ENCODE measurements at places on chromosomes 3 and 15. TPM values are rescaled to one million over a fixed set of nuclear protein-coding genes. Genes with fewer than 3 reads are reported as not detected.

Gene SUSD5
- total RNA-seq = 38.5 TPM

Gene GOLGA6D
- 0.15 TPM for total RNA-seq

DNA sequence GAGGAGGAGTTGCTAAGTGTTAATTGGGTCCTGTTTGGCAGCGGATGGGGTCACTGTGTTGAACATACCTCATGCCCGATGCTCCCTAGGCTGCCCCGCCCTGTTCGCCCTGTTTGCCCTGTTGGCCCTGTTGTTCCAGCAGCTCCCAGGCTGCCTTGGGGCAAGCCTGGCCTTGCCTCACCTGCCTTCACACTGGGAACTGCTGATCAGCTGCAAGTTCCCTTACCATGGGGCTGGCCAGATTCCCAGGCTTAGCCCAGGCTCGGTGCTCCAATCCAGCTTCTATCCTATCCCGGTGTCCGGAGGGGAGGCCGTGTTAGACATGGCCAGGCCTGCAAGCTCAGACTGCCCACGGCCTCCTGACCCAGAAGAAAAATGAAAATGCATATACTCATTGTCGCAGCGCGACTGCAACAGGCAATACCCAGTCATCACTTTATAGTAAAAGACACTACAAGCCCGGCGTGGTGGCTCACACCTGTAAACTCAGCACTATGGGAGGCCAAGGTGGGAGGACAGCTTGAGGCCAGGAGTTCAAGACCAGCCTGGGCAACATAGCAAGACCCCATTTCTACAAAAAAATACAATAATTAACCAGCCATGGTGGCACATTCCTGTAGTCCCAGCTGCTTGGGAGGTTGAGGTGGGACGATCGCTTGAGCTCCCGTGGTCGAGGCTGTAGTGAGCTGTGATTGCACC lies 42.9 kb upstream of the ZNF710 start:
- DNase-seq = peak; percentile 55

Gene MKRN3
- not detected for total RNA-seq

GRCh38 chr3:120772081-120772480 lies 29.5 kb downstream of the GTF2E1 start:
- no peak for DNase-seq

- DNase-seq = no peak
Measured at GRCh38 chr3:186128158-186128557, 19.3 kb upstream of the ETV5 start.

Gene PCYT1A
- total RNA-seq = 75.7 TPM

GRCh38 chr15:34047893-34048775 lies 9.1 kb upstream of the AVEN start:
- no peak for DNase-seq

DNA sequence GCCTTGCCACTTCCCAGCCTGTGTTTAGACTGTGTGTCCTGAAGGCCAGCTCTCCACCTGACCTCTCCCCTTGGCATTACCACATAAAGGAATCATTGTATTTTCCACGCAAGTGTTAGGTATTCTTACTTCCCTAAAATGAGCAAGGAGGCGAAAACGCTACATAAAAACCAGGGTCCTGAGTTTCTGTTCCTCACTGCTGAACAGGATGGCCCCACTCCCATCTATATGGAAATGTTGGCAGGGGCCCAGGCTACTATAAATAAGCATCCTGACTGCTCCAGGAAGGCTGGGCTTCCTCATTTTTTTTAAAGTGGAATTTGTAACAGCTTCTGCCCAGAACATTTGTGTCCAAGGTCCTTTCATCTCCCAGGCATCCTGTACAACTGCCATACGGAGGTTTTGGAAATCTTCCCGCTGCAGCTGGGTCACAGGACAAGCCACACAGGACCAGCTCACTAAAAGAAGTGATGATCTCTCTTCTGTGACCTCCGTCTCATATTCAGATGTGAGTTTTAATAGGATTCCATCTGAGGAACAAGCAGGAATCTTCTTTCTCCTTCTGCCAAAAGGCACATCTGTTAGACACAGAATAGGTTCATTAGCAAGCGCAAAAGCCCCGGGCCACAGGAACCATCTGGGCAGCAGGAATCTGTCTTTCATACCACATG lies 56.4 kb upstream of the LIMD1 start:
- DNase-seq = no peak

- DNase-seq = no peak
Measured at GRCh38 chr15:72933976-72934375, 118.3 kb upstream of the NEO1 start.

DNA sequence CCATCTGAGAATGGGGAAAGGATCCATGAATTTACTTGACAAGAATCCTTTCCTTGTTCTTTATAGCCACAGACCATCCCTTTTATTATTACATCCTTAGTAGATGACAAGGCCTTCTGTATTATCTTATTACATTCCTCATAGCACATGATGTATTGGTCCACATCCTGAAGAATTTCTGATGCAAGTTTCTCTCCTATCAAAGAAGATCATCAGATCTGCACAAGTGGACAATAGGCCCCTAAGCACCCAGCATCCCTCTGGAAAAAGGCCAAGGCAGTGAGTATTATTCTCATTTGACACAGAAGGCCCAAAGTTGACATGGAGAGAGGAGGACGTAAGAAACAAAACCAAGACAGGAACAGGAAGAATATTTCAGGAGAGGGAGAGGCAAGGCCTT lies 31.4 kb downstream of the MYL3 start:
- DNase-seq = no peak

Gene COL8A1
- 3,570 TPM for total RNA-seq

Gene WDR93
- total RNA-seq = not detected

DNA sequence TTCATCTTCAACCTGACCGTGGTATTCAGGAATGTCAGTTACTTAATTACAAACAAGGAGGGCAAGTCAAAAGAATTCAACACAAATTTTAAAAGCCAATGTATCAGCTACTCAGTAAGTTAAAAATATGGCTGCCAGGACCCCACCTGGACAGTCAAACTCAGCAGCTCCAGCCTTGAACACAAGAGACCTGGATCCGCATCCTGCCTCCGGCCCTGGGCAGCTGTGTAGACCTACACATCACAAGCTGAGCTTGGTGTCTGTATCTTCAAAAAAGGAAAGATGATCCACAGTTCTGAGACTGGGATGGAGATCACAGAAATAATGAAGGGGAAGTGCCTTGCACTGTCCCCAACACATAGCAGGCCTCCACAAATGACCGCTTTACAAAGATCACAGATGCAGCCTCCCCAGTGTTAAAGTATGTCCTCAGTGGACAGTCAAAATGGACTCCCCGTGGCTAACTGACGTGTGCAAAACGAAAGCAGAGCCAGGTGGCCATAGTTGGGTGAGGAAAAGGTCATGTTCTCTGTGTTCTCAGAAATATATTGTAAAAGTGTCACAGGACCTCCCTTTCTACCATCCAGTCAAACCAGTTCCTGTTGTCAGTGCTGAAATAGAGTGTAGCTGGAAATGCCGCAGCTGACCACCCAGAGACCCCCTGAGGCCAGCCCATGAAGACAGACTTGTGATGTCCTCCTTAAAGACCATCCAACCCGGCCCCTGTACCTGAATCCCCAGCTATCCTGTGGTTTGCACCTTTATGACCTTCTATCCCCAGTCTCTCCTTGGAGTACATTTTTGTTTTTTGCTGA lies 168.5 kb upstream of the NSMCE3 start:
- DNase-seq = no peak

- no peak for DNase-seq
Measured at GRCh38 chr3:184457329-184457728, 77.5 kb downstream of the CHRD start.

GRCh38 chr3:89052386-89052785 lies 55.0 kb upstream of the EPHA3 start:
- DNase-seq = no peak

DNA sequence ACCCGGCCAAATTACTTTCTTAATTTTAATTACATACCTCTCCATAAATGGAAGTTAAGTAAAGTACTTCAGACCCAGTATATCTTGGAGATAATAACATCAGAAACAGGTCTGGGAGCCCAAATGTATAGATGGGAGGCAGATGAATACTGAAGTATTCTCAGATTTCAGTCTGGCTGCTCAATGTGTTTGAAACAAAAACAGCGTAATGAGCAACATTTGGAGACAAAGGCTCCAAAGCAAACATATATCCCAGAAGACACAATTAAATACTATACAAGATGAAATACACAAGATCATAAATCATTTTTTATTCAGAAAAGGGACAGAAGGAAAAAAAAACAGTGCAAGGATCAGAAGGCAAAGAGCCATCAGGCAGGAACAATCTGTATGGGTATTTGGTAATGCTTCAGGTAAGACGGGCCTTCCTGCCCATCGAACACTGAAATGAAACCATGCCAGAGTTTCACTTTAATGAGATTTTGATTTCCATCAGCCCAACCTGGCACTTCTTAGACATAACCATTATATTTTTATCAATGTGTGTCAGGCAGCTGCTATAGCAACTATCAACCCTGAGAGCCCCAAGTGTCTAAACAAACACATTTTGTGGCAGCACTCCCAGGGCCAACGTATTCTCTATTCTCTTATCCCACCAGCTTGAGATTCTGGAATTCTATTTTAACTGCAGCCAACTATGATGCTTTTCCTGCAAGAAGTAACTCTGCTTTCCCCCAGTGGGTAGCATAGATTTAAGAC lies 210.8 kb downstream of the STT3B start:
- no peak for DNase-seq

DNA sequence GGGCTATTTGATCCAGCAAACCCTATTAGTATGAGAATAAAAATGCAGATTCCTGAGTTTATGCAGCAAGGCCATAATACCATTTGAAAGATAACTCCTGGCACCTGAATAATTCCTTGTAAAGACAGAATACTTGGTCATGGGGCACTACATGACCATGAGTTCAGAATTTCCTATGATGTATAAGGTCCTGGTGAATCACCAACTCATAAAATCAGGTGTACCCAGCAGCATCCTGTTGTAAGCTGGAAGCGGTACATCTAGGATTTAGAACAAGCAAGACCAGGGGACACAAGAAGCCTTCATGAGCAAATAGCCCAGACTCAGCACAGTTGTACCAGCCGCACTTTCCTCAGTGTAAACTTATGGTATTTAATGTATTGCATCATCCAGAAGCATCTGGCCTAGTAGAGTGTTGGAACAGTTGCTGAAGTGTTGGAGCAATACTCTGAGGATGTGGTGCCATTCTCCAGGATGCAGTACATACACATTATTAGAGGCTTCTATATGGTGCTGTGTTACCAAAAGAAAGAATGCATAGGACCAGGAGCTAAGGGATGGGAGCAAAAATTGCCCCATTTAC lies 233.4 kb downstream of the SQOR start:
- no peak for DNase-seq

DNA sequence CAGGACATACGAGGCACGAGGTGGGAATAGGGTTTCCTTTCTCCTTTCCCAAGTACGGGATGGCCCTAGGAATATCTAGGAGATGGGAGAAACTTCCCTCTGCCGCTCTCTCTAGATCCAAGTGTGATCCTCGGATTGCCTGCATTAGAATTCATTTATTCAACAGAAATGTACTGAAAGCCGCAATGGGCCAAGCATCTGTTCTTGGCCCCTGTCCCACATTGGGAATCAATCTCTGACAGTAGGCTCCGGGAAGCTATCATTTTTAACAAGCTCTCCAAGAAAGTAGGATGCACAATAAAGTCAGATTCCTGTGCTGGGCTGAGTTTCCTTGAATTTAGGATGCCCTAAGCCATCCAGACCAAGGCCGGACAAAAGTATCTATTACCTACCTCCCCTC lies 37.2 kb upstream of the CA12 start:
- no peak for DNase-seq

DNA sequence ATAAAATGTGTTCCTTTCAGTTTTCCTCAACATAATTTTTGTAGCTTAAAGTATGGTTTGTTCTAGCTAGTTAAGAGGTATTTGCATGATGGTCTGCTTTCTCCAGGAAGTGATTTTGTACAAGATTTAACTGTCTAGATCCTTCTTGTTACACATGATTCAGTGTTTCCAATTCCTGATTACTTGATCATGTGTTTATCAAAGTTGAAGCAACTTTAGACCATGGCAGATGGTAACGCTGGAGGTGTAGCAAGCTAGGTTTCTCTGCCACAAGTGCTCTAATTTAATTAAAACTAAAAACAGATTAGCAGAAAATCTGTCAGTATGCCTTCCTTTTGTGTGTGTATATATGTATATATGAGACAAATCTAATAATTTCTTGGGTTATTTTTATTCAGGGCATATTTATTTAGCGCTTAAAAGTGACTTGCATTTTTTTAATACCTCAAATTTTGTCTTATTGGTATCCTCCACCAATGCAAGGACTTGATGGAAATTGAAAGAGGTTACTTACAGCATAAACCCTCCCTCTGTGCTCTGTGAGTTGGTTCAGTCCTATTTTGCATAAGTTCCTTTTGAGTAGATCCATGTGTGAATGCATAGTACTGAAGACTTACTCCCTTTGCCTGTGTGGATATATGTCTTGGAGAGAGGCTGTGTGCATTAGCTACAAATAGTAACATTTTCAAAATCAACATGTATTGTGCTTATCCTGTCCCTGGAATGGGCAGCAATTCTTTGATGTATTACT lies 157.3 kb upstream of the CGNL1 start:
- DNase-seq = no peak

Gene ITPKA
- total RNA-seq = 0.36 TPM

- DNase-seq = no peak
Measured at GRCh38 chr15:59155431-59155830, 50.5 kb downstream of the CCNB2 start.
